Activated T-cell treated with anti-CD3 and anti-CD28 coated beads for 1 hour (primary cell): ENCODE measurements at places on chromosomes 5 and 9.

- no peak for DNase-seq
Measured at GRCh38 chr9:130806327-130806716, 28.7 kb upstream of the ABL1 start.

DNA sequence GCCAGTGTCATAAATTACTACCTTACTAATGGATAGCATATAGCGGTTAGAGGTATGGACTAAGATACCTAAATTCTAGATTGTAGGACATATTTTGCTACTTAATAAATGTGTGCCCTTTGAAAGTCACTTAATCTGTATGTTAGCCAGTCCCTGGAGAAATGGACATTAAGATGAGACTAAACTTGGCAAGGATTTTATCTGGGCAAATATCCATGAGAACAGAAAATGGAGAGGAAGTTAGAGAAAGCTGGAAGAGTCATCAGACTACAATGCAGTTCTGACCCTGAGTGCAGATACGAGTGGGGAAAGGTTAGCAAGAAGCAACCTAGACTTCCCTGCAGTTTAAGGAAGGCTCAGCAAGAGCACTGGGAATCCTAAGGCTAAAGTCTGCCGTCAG lies 33.0 kb downstream of the TBCA start:
- DNase-seq = no peak

- DNase-seq = no peak
Measured at GRCh38 chr5:179142434-179143198, 82.4 kb downstream of the ZNF354C start.

GRCh38 chr5:128202320-128202719 lies 118.8 kb downstream of the SLC12A2 start:
- DNase-seq = no peak

GRCh38 chr9:124322618-124323432 lies 65.1 kb downstream of the NEK6 start:
- DNase-seq = no peak

- DNase-seq = no peak
Measured at GRCh38 chr5:158736150-158736870, 363.4 kb downstream of the EBF1 start.

DNA sequence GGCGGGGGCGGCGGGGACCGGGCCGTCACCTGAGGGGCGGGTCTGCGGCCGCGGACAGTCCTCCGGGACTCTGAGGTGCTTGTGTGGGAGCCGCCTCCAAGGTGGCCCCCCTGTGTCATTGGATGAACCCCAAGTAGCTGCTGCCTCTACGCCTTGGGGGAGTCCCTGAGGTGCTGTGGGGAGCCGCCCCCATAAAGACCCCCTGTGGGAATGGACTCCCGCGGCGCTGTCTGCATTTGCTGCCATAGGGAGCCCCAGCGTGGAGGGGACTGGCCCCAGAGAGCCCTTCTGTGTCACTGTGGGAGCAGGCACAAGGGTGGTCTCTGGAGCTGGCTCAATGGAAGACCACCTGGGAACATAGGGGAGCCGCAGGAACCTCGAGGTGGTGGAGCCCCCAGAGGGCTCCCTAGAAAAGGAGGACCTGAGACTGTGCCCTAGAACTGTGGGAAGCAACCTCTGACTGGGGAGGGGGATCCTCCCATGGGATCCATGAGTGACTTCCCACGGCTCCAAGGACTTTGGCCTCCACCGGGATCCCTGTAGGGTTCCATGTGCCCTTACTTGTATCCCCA lies 412 bp downstream of the PHF24 start:
- DNase-seq = no peak

GRCh38 chr5:75522025-75522424 lies 10.3 kb downstream of the POLK start:
- DNase-seq = no peak

GRCh38 chr5:173973616-173973969 lies 15.4 kb upstream of the C5orf47 start:
- no peak for DNase-seq

GRCh38 chr5:109852371-109853155 lies 162.8 kb downstream of the MAN2A1 start:
- no peak for DNase-seq

DNA sequence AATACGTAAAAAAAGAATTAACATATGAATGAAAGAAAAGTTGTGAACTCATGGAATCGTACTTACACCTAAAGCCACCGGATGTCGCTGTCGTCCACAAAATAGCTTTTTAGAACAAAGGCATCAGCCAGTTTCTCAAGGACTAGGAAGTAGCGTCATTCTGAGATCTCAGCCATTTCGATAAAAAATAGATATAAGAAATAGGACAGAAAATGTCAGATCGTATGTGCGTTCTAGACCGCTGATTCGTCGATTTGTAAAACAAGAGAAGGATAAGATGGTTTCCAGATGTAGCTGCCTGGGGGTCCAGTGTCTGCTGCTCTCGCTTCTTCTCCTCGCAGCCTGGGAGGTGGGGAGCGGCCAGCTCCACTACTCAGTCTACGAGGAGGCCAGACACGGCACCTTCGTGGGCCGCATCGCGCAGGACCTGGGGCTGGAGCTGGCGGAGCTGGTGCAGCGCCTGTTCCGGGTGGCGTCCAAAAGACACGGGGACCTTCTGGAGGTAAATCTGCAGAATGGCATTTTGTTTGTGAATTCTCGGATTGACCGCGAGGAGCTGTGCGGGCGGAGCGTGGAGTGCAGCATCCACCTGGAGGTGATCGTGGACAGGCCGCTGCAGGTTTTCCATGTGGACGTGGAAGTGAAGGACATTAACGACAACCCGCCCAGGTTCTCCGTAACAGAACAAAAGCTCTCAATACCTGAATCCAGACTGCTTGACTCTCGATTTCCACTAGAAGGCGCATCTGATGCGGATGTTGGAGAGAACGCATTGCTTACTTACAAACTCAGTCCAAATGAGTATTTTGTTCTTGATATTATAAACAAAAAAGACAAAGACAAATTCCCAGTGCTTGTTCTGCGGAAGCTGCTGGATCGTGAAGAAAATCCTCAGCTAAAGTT lies at the start of gene PCDHA10:
Gene PCDHA10, plus strand, starts transcription at position 126 of the 903 bp plus-strand sequence. Its CDS starts 152 bp downstream, at position 278.
- DNase-seq = no peak

- DNase-seq = no peak
Measured at GRCh38 chr5:145682197-145682899, 152.8 kb downstream of the PRELID2 start.

DNA sequence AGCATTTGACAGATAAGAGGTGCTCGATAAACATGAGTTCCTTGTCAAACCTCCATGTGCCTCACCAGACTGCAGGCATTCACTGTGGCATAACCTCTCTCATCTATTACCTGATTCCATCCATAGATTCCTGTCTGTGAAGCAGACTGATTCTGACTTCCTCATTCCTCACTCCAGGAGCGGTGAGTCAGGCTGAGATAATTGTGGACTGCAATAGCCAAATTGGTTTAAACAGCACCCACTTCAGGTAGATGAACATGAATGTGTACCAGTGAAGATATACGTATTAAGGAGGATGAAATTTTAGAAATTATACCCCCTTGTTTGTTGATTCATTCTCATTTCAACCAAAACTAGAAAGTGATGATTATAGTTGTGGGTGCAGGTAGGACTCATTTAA lies 391.2 kb downstream of the HINT1 start:
- no peak for DNase-seq

GRCh38 chr5:156331181-156331580 lies 4.2 kb downstream of the SGCD start:
- DNase-seq = no peak
